Natural killer cell (primary cell): ENCODE measurements at places on chromosomes 7 and 10.

GRCh38 chr7:2470204-2471021, 5.8 kb downstream of the GRIFIN start:
- H3K27me3 ChIP-seq, result no peaks in the 10 kb centered on the region
- H3K4me1 ChIP-seq, result peaks cover 8% of the 10 kb centered on the region
- H3K36me3 ChIP-seq, result no peaks in the 10 kb centered on the region

DNA sequence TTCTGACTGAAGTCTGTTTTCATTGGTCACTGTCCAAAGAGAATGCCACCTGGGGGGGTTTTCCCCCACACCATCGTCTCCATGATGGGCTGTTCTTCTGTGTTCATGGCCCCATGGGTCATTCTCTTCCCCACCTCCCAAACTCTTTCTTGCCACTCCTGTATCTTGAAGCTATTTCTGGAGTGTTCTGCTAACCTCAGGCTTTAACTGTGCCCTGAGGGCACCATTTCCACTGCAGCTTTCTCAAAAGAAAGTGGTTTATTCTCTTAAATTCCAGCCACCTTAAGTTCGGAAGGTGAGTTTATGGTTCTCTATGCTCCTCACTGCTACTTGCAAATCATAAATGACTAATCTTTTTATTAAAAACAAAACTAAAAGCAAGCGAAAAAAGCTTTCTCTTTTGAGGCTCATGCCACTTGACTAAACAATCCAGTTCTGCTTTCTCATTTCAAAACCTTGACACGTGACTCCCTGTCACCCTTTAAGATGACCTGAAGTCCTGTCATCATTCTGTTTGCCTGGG, 7.4 kb upstream of the APBB1IP start:
- no peaks in the 10 kb centered on the region for H3K27me3 ChIP-seq
- peak overlapping the region; percentile 56 for H3K27ac ChIP-seq
- no peak overlapping the region for H3K4me3 ChIP-seq
- H3K36me3 ChIP-seq, result no peaks in the 10 kb centered on the region

DNA sequence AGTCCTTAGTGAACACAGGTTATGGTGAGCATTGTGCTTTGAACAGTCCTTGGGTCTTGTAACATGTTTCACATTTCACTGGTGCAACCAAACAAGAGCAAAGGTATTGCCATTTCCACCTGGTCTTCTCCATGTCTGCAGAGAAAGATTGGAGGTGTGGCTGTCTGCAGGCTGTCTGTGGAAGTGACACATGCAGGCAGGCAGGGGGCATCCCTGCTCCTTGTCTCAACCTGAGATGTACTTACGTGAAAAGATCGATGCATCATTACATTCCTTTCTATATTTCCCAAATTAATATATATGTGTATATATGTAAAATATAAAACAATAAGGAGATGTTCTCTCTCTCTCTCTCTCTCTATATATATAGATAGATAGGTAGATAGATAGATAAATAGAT, 54.3 kb downstream of the LRRC18 start:
- H3K27ac ChIP-seq, result no peak overlapping the region
- H3K4me1 ChIP-seq, result no peaks in the 10 kb centered on the region
- no peaks in the 10 kb centered on the region for H3K27me3 ChIP-seq
- H3K4me3 ChIP-seq, result no peak overlapping the region
- DNase-seq, result no peak

GRCh38 chr7:87223666-87224065, 4.1 kb upstream of the TMEM243 start:
- no peaks in the 10 kb centered on the region for H3K36me3 ChIP-seq
- no peak overlapping the region for H3K4me3 ChIP-seq
- H3K4me1 ChIP-seq, result peaks cover 10% of the 10 kb centered on the region

GRCh38 chr7:45001138-45001694, 1.2 kb downstream of the CCM2 start:
- no peaks in the 10 kb centered on the region for H3K36me3 ChIP-seq
- H3K4me1 ChIP-seq, result peaks cover 22% of the 10 kb centered on the region

DNA sequence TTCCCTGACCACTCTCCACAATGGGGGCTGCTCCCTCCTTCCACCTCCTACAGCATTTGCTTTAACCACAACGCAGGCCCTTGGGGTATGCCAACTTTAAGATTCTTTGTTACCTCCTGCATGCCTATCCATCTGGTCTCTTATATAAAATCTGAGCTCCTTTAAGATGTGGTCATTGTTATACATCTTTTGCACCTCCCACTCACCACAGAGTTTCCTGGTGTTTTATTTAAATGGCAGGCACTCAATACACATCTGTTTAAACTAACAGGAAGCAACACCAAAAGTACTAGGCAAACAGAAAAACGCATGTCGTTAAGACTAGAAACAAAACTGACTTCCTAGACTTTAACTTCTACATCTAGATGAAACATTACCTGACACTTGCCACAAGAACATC, 36.3 kb downstream of the SLC25A13 start:
- DNase-seq, result peak; percentile 76
- H3K4me3 ChIP-seq, result no peak overlapping the region
- H3K27me3 ChIP-seq, result no peaks in the 10 kb centered on the region
- no peaks in the 10 kb centered on the region for H3K36me3 ChIP-seq

GRCh38 chr10:34549953-34550352, 265.1 kb downstream of the PARD3 start:
- no peaks in the 10 kb centered on the region for H3K4me1 ChIP-seq
- no peaks in the 10 kb centered on the region for H3K36me3 ChIP-seq
- H3K27ac ChIP-seq, result no peak overlapping the region
- no peaks in the 10 kb centered on the region for H3K27me3 ChIP-seq
